ENCODE measurements at places on chromosomes 2 and 18.

DNA sequence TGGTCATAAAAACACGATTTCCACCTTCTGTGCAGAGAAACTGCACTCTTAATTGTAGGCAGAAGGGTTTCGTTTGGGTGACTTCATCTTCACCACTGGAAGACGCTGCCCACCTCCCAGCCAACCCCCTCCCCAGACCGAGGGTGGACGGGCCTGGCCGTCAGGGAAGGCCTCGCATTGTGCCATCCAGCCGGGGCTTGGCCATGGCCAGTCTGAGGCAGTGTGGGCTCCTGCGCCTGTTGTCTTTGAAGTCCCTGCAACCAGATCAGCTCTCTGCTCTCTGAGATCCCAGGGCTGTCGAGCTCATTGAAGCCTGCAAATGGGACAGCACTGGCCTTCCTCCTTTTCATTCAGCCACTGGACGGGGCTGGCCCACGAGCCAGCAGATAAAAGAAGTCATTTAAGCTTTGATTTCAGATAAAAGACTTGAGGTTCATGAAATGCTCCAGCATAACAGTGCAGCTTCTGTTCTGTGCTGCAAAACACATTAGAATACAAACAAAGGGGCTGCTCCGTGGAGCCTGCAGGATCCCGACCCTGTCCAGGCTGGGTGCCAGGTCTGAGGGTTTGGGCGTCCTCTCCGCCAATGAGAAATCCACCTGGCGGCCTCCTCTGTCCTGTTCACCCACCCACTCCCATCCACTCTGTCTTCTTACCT is 253.5 kb downstream of the LDLRAD4 start:
- no peak for DNase-seq

- DNase-seq = no peak
Measured at GRCh38 chr18:9015689-9016088, 86.8 kb upstream of the NDUFV2 start.

DNA sequence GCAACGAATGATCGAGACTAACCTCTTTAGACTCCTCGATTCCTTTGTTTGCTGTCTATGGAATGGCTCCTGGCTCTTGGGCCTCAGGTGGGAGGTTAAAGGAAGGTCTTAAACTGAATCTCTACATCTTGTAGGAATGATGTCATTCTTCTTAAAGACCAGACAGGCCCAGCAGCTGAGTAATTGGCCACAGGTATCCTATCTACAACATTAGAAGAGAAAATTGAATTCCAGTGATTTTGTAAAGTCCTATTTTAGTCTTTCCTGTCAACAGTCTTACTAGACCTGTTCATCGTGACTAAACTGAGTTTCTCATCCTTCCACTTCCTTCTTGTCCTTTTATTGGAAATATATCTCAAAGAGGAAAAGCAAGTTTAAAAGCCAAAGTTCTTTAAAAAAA is 274.8 kb downstream of the ALPK2 start:
- DNase-seq = no peak

DNA sequence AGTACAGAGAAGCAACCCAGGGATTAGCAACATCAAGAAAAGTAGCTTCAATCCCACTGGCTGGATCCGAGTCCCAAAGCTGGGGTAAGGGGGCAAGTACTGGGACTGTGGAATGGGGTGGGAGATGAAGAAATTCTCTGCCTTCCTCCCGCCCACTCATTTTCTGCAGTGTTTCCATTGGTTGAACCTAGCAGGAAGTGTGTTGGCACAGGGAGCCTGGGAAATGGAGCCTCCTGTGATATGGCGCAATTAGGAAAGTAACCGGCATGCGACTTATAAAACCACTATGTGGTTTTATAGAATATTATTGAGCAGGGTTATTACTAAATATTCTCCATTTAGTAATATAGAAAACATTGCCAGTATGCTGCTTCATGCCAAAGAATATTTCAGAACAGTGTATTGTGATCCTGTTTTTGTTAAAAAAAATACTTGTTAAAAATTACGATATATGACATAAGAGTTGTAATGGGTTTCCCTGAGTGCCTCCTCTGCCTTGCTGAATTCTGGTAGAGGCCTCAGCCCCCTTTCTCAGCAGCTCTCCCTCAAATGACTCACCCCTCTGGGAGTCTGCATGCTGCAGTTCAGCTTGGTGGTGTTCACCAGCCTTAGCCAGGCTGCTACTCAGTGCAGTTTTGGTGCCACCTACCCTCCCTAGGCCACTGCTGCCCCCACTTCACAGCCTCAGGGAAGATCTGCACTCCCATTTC is 60.5 kb downstream of the HK2 start:
- no peak for DNase-seq

- DNase-seq = no peak
Measured at GRCh38 chr2:164205347-164205746, 415.9 kb downstream of the GRB14 start.

DNA sequence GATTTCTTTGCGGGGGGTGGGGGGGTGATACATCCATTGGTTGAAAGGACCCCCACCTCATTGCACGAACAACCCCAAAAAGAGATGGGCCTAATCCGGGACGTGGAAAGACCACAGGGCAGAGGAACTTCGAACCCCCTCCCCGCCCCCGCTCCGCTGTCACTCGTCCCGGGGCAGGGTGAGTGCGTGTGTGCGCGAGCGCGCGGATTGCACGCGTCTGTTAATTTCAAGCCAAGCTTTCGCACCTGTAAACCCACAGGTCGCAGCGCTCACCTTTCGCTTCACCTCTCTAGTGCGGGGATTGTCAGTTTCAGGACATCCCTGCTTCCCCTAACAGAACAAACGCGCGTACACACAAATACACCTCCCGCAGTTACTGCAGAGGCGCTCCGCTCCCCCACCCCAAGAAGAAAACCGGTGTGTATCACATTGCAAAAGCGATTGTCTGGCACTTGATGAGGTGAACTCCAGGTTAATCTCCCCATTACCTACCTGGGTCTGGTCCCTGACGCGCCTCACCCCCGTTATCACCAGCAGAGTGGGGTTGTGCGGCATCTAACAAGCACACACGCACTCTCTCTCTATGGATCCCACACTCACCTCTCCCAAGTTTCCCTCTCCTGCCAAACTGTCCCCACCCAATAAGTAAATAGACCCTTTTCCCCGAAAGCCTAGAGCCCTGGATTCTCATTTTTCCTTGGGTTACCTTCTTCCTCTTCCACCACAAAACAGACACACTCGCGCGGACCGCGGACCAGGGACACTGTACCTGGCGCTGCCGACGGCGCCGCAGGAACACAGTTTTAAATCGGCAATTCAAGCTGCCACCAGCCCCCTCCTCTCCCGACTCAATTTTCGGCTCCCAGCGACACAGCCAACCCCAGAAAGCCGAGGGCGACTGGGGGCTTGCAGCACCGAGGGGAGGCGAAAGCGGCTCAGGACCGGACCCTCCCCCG is 1.0 kb downstream of the CYP26B1 start:
- no peak for DNase-seq

- DNase-seq = no peak
Measured at GRCh38 chr18:58028109-58028784, 15.8 kb upstream of the NEDD4L start.

GRCh38 chr2:18980786-18981430 is 377.5 kb downstream of the OSR1 start:
- DNase-seq = no peak

DNA sequence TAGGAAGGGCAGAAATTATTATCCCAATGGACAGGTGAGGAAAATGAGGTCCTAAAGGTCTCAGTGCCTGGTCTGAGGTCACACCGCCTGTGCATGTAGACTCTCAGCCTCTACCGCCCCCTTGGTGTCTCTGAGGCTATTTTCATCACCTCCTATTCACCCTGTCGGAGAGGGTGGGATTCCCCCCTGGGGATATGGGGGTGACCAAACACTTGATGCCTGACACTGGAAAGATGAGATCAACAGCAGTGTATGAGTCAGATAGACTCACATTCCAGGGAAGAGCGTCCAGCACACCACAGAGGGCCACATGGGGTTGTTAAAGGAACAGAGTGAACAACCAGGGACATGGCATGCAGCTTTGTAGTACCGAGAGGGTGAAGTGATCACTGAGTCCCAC is 199.7 kb downstream of the SMAD2 start:
- no peak for DNase-seq

- no peak for DNase-seq
Measured at GRCh38 chr2:23478933-23479683, 94.1 kb downstream of the KLHL29 start.

GRCh38 chr18:21629089-21629832 is 17.1 kb downstream of the SNRPD1 start:
- DNase-seq = no peak

DNA sequence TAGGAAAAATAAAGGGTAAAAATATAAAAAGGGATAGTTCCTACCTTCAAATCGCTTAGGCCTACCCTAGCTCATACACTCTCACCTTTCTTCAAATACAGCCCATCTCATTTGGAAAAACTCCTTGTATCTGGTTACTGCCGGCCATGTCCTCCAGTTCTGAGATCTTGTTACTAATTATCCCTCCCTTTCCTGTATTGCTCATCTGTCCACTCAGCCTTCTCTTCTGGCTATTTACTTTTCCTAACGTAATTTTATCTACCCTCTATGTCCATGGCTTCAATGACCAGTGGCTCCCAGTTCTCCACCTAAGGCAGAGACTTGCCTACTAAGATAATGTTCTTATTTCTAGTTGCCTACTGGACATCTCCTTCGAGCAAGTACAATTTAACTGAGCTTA is 342.9 kb upstream of the ACVR2A start:
- DNase-seq = no peak

GRCh38 chr2:78817430-78817829 is 208.1 kb upstream of the REG3G start:
- DNase-seq = no peak

DNA sequence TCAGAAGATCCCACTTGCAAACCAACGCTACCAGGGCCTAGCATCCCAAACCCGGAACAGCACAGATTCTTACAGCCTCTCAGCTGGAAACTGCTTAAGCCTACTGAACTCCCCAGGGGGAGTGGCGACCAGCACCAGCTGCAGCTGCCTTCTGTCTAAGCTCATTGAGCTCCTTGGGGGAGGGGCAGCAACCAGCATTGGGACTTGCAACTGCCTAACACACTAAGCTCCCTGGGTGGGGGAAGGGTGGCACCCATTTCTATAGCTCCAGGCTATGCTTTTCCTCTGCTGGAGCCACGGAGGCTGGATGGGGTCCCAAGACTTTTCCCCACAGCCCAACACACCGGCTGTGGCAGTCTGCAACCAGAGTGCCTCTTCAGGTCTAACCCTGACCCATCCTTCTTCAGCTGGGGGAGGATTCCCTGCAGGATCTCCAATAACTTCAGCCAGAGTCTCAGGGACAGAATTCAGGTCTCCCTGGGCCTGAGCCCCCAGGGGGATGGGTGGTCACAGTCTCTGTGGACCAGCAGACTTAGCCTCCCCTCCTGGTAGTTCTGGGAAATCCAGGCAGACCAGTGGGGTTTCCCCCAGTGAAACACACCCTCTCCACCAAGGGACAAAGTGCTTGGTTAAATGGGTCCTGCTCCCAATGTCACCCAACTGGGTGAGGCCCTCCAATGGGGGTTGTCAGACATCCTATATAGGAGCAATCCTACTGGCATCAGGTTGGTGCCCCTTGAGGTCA is 45.9 kb upstream of the ITGA4 start:
- DNase-seq = no peak

DNA sequence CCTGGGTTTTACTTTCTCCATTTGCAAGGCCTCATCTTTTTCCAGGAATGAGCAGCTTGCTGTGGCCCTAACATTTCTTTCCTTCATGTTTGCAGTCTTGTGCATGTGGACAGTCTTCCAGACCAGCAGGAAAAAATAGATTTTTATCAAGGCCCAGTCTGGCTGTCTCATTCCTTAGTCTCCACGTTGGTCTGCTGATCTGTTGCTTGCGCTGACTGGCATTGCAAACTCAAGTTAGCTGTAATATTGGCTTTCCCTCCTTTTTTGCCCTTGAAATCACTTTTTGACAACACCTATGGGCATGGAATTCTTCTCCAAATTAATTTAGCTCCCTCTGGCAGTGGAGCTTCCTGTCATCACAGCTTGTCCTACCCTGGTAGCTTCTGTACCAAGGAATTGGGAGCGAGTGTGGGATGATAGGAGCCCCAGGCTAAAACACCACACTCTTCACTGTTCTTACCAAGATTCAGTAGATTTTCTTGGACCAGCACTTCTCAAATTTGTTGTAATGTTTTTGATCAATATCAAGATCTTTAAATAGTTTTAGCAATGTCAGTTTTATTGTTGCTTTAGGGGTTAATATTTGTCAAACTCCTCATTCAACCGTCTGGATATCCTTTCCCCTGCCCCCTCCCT is 48.2 kb downstream of the DIS3L2 start:
- DNase-seq = no peak

DNA sequence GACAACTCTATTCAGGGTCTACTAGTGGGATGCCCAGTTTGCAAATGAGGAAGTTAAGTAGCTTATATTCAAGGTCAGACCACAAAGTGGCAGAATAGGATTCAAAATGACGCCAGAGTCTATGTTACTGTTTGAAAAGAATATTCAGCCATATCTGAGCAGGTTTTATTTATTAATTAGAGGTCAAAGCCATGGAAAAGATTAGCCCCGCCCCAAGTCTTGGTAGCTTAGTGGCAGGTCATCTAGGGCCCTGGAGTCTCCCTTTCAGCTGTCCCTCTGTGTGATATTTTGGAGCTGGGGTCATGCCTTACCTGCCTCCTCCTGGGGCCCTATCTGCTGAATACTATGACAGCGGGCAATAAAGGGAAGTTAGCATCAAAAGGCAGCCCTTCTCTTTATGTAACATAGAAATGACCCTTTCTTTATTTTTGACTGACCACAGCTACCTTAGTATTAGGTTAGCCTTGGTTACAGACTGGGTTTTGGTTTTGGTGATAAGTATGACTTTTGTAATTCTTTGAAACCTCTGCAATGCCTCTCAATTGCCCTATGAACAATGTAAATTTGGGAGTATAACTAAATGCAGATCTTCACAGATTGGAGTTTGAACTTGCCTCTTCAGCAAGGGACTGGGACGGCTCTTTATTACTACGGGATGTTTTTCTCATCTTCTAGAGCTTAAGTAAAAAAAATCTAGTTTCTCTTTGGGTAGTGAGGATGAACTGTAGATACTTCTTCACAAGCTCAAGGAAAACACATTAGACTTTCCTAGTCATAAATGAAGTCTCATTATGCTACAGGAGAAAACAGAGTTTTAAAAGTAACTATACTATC is 153.0 kb upstream of the ITGA4 start:
- no peak for DNase-seq

DNA sequence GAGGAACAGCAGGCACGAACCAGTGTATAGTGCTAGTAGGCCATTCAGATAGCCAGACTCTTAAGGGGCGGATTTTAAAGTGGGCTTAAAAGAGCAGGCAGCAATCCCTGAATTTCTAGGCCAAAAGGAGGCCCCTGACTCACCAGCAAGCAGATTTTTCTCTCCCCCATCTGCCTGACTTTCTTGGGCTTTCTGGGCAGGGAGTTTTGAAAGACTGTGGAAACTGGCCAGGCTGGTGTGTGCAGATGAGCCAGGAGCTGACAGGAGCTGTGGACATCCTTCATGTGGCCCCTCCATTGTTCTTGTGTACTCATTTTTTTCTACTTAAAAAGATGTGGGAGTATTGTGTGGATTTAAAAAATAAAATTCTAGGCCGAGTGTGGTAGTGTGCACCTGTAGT is 59.0 kb downstream of the GLI2 start:
- no peak for DNase-seq

- no peak for DNase-seq
Measured at GRCh38 chr18:28715206-28715605, 538.3 kb upstream of the CDH2 start.

GRCh38 chr18:59395226-59396175 is 36.4 kb upstream of the LMAN1 start:
- no peak for DNase-seq

- no peak for DNase-seq
Measured at GRCh38 chr2:196262606-196263005, 91.2 kb upstream of the STK17B start.

- no peak for DNase-seq
Measured at GRCh38 chr2:137255990-137256389, 490.6 kb downstream of the THSD7B start.
